ENCODE measurements at places on chromosomes 1 and 21. TPM values are rescaled to one million over a fixed set of nuclear protein-coding genes. Genes with fewer than 3 reads are reported as not detected.

DNA sequence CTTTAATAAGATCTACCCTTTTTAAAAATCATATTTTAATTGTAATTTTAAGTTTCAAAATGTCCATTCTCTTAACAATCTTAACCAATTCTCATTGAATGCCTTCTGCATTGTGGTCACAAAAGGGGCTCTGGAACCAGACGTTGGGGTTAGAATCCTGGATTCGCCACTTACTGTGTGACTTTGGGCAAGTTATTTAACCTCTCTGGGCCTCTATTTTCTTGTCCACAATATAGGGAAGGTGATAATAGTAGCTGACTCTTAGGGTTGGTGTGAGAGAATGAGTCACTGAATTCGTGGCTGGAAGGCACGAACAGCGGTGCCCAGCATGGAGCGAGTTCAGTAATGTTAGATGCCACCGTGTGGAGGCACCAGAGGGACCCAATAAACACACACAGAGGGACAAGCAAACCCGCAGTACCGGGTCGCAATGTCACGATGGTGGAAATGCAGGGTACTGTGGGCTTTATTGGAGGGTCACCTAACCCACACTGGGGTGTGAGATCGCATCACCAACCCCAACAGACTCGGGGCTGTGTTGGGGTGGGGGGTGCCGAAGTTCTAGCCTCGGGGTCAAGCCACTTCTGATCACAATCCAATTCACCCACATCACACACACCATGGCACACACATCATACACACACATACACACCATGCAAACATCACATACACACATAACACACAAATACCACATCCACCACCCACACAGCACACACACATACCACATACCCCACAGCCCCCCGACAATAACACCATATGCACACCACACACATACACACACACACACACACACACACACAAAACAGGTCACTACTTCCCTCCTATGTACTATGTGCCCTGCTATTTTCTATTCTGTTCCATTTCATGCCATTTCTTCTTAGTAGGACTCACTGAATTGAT lies 27.0 kb upstream of the IFNAR2 start:
- DNase-seq, result no peak
- no peak overlapping the region for H3K4me3 ChIP-seq
- no peaks in the 10 kb centered on the region for H3K36me3 ChIP-seq
- no peaks in the 10 kb centered on the region for H3K27me3 ChIP-seq

- no peak for DNase-seq
- H3K4me3 ChIP-seq, result no peak overlapping the region
- no peak overlapping the region for H3K27ac ChIP-seq
- H3K36me3 ChIP-seq, result no peaks in the 10 kb centered on the region
- no peaks in the 10 kb centered on the region for H3K4me1 ChIP-seq
Observed at GRCh38 chr1:60874718-60875117, 207.6 kb upstream of the NFIA start.

- DNase-seq, result no peak
- no peaks in the 10 kb centered on the region for H3K4me1 ChIP-seq
- no peaks in the 10 kb centered on the region for H3K36me3 ChIP-seq
- no peak overlapping the region for H3K27ac ChIP-seq
Observed at GRCh38 chr1:235532360-235532759, 28.1 kb upstream of the B3GALNT2 start.

GRCh38 chr1:8025671-8026144 lies 401 bp downstream of the ERRFI1 start:
- peaks cover 62% of the 10 kb centered on the region for H3K4me1 ChIP-seq
- peak overlapping the region; percentile 86 for H3K4me3 ChIP-seq
- no peak for DNase-seq
- H3K27me3 ChIP-seq, result no peaks in the 10 kb centered on the region
- no peaks in the 10 kb centered on the region for H3K36me3 ChIP-seq

DNA sequence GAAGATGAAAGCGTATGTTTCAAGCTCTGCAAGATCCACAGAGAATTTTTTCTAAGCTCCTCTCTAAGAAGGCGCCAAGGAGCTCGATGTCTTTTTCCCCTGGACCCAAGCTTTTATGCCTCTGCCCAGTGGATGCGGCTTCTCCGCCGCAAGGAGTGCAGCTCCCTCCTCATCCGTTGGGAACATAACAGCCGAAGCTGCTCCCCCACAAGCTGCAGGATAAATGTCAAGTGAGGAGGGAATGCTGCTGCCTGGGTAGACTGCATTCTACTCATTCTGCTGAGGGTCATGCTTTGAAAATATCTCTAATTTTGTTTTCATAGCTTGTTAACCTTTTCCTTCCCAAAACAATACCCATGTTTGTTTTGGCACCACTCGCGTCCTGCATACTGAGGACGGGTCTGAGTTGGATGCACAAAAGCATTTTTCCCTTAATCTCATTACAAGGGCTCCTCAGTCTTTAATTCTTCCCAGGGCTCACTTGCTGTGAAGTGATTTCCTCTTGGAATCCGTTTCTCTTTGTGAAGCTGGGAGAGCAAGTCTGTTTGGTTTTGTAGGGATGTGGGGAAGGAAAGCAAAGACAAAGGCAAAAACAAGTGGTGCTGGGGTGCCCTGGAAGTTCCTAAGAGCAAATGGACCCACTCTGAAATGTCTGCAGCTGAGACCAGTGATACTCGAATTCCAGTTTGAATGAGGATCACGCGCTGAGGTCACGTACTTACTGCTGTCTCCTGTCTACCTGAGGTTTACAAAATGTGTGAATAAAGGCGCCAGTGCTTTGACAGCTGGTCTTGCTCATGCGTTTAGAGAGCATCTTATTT lies 134.0 kb upstream of the IRF2BP2 start:
- peak overlapping the region; percentile 61 for H3K27ac ChIP-seq
- peaks cover 12% of the 10 kb centered on the region for H3K4me1 ChIP-seq
- no peaks in the 10 kb centered on the region for H3K27me3 ChIP-seq
- DNase-seq, result no peak

DNA sequence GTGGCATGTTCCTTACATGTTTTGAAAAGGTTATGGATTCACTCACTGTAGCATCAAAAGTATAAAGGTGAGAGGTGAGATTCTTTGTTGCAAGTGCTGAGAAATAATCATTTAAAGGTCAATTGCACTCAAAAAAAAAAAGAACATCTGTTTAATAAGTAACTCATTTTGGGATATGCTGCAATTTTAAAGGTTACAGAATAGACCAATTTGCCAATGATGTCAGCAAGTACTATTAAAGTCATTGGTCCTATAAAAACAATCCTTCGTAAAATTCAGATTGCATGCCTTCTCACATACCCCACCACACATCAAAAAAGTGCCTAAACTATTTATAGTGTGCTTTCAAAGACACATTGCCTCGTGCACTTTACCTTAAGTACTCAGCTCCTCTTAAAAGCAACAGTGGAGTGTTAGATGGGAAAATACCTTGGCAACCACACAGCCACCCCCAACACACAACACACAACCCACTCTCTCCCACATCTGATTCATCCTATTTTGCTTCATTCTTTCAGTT lies 218.2 kb upstream of the ADGRL2 start:
- DNase-seq, result no peak
- H3K36me3 ChIP-seq, result no peaks in the 10 kb centered on the region
- peaks cover 15% of the 10 kb centered on the region for H3K4me1 ChIP-seq

DNA sequence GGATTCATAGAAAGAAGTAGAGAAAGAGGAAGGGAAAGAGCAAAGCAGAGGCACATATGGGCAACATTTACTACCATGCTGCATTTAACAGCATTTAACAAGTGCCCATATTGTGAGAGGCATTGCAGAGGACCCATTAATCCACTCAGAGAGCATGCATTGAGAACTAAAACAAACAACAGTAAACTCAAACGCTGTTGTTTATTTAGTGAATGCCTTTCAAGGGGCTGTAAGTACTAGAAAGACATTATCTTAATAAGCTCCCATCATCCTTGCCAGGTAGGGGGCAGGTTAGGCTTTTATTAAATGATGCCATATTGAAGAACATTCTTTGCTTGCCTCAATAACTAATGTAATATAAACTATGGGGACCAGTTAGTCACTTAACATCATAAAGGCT lies 254.3 kb upstream of the DAB1 start:
- H3K27me3 ChIP-seq, result no peaks in the 10 kb centered on the region
- no peak for DNase-seq
- H3K4me1 ChIP-seq, result no peaks in the 10 kb centered on the region
- no peak overlapping the region for H3K27ac ChIP-seq
- H3K4me3 ChIP-seq, result no peak overlapping the region

DNA sequence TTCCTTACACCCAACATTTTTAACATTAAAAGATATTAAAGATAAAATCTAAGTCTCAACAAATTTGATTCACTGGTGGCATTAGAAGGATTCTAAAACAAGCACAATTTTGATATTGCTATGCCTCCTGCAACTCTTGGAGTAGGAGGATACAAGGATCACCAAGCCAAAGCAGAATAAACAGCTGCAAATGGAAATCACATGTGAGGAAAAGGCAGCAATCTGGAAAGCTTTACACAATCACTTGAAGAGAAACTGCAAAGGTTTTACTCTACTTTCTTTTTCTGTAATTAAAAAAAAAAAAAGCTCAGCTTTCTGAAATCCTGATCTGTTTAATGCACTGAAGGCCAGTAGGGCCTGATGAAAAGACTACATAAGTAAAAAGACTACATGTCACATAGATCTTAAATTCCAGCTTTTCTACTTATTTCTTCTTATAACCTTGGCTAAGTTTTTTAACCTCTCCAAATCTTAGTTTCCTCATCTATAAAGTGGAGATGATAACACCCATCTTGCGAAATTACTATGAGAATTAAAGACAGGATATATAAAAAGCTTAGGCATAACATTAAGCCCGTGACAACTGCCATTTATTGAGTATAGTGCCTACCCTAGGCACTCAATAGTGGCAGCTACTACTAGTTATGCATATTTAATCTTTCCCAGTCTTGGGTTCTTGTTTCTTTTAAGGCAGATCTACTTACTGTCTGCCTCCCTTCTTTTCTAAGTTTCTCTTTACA lies 73.5 kb downstream of the EPS15 start:
- H3K27me3 ChIP-seq, result no peaks in the 10 kb centered on the region
- DNase-seq, result no peak
- no peak overlapping the region for H3K27ac ChIP-seq
- peaks cover 14% of the 10 kb centered on the region for H3K36me3 ChIP-seq
- H3K4me3 ChIP-seq, result no peak overlapping the region
- peaks cover 15% of the 10 kb centered on the region for H3K4me1 ChIP-seq

DNA sequence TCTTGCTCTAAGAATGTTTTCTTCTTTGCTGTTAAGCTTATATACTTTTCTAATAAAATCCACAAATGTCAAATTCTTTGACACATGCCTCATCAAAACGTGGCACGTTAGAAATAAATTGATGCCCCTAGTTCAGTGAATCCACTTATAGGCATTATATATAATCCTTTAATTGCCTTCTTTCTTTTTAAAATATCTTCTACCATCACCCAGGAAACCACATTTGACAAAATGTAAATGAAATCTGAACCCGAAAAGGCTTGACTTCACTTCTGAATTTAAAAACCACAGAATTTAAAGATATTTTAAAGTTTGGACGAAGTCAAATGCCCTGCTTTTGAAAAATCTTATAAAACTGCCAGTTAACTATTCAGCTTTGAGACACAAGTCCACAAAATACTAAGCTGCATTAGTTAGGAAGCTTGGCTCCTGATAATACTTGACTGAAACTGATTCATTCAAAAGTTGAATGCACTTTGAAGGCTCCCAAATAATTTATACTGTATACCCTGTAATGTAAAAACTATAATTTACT lies 22.4 kb upstream of the KIFAP3 start:
- no peaks in the 10 kb centered on the region for H3K36me3 ChIP-seq
- no peak for DNase-seq
- no peak overlapping the region for H3K27ac ChIP-seq

- no peak overlapping the region for H3K4me3 ChIP-seq
- H3K27ac ChIP-seq, result no peak overlapping the region
- H3K4me1 ChIP-seq, result no peaks in the 10 kb centered on the region
- no peaks in the 10 kb centered on the region for H3K36me3 ChIP-seq
- DNase-seq, result no peak
Observed at GRCh38 chr21:41363370-41364270, 1.8 kb downstream of the MX2 start.

GRCh38 chr1:233940908-233941307 lies 36.4 kb downstream of the SLC35F3 start:
- no peaks in the 10 kb centered on the region for H3K36me3 ChIP-seq
- no peak overlapping the region for H3K4me3 ChIP-seq
- DNase-seq, result no peak
- no peak overlapping the region for H3K27ac ChIP-seq

- no peaks in the 10 kb centered on the region for H3K27me3 ChIP-seq
- DNase-seq, result no peak
- no peaks in the 10 kb centered on the region for H3K4me1 ChIP-seq
- no peaks in the 10 kb centered on the region for H3K36me3 ChIP-seq
- no peak overlapping the region for H3K27ac ChIP-seq
Observed at GRCh38 chr21:15964236-15964855, 234.6 kb downstream of the USP25 start.

DNA sequence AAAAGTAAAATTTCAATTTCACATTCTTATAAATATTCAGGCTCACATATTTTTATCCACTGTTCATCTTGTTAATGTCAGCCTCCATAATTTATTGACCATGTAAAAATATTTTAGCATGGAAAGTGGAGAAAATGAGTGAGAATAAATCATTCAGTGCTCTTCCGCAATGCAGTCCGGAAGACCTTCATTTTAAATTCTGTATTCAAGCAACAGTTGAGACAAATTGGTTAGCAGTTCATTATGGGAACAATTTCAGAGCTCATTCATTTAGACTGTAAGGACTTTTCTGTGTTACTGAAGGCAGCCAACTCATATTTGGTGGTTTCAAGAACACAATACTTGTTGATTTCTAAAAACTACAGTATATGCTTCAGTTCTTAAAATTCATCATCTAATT lies 97.8 kb downstream of the TYW3 start:
- no peaks in the 10 kb centered on the region for H3K4me1 ChIP-seq
- DNase-seq, result no peak
- no peak overlapping the region for H3K4me3 ChIP-seq
- no peaks in the 10 kb centered on the region for H3K27me3 ChIP-seq
- H3K27ac ChIP-seq, result no peak overlapping the region

DNA sequence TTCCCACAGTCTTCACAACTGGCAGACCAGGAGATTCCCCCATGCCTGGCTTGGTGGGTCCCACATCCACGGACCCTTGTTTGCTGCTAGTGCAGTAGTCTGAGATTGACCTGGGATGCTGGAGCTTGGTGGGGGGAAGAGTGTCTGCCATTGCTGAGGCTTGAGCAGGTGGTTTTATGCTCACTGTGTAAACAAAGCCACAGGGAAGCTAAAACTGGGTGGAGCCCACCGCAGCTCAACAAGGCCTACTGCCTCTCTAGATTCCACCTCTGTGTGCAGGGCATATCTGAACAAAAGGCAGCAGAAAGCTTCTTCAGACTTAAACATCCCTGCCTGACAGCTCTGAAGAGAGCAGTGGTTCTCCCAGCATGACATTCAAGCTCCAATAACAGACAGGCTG lies 177.3 kb upstream of the ETV3 start:
- no peak overlapping the region for H3K27ac ChIP-seq
- H3K4me1 ChIP-seq, result peaks cover 28% of the 10 kb centered on the region
- H3K36me3 ChIP-seq, result no peaks in the 10 kb centered on the region
- no peak overlapping the region for H3K4me3 ChIP-seq
- no peaks in the 10 kb centered on the region for H3K27me3 ChIP-seq

GRCh38 chr1:186654741-186655140 lies 25.5 kb downstream of the PTGS2 start:
- H3K36me3 ChIP-seq, result no peaks in the 10 kb centered on the region
- no peaks in the 10 kb centered on the region for H3K27me3 ChIP-seq
- no peak overlapping the region for H3K27ac ChIP-seq
- no peak for DNase-seq
- H3K4me3 ChIP-seq, result no peak overlapping the region

The FNDC10 gene
- total RNA-seq, result 2.2 TPM

The ANKRD34A gene
- total RNA-seq, result 0.71 TPM

The DFFB gene
- 2.9 TPM for total RNA-seq

The NCSTN gene
- total RNA-seq, result 30.3 TPM

The TRIM63 gene
- 0.81 TPM for total RNA-seq
